IPS DF 6.9 (cell line): ENCODE measurements at places on chromosomes 16 and 17.

DNA sequence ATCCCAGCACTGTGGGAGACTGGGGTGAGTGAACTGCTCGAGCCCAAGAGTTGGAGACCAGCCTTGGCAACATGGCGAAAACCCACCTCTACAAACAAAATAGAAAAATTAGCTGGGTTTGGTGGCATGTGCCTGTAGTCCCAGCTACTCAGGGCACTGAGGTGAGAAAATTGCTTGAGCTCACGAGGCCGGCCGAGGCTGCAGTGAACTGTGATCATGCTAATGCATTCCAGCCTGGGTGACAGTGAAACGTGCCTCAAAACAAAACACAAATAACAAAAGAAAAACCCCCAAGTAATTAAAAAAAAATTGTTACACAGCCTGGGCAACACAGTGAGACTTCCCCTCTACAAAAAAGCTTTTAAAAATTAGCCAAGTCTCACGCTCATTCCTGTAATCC is 5.0 kb downstream of the CCDC47 start:
- DNase-seq, result no peak

DNA sequence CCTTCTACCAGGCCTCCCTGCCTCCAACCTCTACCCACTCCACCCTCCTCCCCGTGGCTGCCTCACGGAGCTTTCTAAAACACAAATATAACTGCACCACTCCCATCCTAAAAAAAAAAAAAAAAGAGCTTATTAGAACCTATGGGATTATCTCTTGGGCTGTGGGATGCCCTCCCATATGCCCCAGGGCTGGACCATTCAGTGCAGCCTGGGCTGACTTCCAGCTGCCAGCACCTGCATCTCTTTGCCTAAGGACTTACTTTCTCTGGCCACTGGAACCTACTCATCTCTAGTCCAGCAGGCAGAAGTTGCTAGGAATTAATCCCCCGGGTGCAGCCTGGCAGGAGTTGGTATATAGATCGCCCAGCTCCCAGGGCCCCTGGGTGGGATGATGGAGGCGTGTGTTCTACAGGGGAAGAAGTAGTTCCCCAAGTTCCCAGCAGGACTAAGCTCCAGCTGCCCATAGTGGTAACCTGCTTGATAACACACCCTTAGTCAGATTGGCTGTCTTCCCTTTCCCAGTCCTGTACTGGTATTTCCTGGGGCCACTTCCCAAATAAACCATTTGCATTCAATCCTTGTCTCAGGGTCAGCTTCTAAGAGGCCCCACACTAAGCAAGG is 10.3 kb downstream of the MPP3 start:
- DNase-seq, result no peak

GRCh38 chr16:35319536-35320192 is 1860.3 kb downstream of the TP53TG3F start:
- no peak for DNase-seq

- DNase-seq, result no peak
These were observed 20.5 kb downstream of the CDC42EP4 start for GRCh38 chr17:73291260-73291801.

- no peak for DNase-seq
These were observed 21.1 kb upstream of the RPH3AL start for GRCh38 chr17:373613-374230.
